Right ventricle myocardium inferior (tissue), 1 donor: ENCODE measurements at places on chromosomes 4 and X. TPM values are rescaled to one million over a fixed set of nuclear protein-coding genes. Genes with fewer than 3 reads are reported as not detected.

GRIA2 gene
- not detected for total RNA-seq

BMPR1B gene
- 1.4 TPM for total RNA-seq

PHEX gene
- 0.08 TPM for total RNA-seq

MAGEA4 gene
- not detected for total RNA-seq

F9 gene
- total RNA-seq, result not detected

TMEM31 gene
- not detected for total RNA-seq

- DNase-seq, result no peak
These were observed 59.6 kb upstream of the CASK start for GRCh38 chrX:41982953-41983352.

GRCh38 chrX:153939573-153939972 lies 4.7 kb upstream of the NAA10 start:
- DNase-seq, result no peak

GRCh38 chrX:24601858-24602257 lies 45.3 kb downstream of the PCYT1B start:
- DNase-seq, result no peak

DNA sequence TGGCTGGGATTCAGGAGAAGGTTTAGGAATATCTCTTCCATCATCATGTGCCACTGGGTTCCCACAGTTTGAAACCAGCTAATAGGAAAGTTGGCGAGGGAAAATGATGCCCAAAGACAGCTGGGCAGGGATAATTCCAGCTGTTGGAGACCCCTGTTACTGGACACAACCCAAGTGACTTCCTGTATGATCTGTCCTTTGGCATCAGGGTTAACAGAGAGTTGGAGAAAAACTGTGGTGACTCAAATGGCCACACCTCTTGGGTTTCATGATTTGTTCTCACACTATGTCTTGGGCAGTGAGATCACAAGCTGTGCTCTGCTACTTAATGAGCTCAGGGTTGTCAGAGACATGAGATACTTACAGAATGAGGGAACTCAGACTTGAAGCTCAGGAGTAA lies 3.8 kb downstream of the FGF16 start:
- DNase-seq, result no peak

DNA sequence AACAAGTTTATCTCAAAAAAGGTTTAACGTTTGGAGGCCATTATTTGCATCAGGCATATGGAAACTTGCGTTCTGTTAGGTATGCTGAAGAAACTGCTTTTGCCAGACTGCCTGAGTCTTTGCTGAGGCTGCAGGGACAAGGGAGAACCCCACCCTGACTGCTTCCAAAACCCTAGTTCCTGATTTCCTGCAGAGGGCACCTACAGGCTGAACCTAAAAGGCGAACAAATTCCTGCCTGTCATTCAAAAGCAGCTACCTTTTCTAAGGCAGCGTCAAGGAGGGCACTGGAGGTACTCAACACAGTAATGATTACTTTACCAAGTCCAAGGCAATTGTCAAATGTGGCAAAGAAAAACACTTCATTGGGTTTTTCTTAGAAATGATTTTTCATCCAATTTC lies 578 bp upstream of the CORIN start:
- DNase-seq, result no peak

- DNase-seq, result no peak
These were observed 440.1 kb downstream of the AFF2 start for GRCh38 chrX:148940411-148940996.

DNA sequence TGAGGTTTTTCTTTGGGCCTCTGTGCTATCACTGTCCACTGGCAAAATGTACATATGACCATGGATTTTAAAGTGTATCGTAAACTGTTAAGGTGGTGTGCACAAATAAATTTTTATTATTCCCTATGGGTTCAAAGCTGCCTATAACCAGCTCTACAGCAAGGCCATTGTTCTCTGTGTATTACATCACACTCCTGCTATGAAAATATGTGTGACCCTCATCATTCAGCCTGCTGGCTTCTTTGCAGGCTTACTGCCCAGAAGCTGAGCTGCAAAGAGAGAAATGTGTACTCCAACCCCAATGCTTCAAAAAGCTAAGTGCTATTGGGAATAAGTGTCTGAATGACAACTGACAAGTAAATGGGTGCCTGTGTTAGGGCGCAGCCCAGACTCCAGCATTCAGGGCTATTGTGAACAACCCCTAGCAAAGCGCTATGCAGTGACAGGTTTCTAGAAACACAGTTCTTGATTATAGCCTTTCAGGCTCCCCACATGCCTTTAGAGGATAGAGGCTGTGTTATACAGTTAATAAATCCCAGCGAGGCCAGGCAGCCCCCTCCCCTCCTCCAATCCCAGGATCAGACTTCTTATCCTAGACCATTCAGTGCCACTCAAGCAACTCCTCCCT lies 220.4 kb upstream of the RADX start:
- DNase-seq, result no peak

DNA sequence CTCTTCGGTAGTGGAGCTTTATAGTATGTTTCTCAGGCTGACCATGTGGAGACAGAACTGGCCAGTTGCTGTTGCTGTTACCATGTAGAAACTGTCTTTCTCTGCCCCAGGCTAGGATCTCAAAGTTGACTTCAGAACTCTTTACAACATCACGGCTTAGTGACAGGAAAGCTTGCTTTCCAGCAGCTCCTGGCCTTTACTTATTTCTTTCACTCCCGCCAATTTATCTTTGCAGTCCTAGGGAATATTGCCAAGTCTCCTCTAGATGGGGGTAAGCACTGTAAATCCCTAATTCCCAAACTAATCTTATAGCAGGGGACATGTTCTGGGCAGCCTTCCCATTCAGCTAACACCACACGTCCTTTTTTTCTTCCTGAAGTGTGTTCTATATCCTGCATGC lies 631.6 kb downstream of the SPRY1 start:
- no peak for DNase-seq

DNA sequence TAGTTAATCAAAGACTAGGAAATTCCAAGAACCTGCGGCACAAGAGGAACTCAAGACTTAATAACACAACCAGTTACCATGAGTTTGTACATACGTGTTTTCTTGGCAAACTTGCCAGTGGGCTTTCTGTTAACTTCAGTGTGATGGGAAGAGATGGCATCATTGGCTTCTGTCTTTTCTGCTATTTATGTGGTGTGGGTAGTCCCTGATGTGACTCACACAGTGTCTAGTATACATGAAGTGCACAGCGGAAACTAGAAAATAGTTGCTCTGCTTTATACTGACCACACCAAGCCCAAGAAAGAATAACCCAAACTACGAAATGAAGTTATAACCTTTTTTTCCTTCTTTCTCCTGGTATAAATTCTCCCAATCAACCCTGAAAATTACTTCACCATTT lies 24.5 kb downstream of the DAPP1 start:
- no peak for DNase-seq

- DNase-seq, result no peak
These were observed 185.8 kb downstream of the TRAM1L1 start for GRCh38 chr4:116899561-116899960.

GRCh38 chr4:54011201-54011600 lies 53.2 kb downstream of the CHIC2 start:
- DNase-seq, result no peak

DNA sequence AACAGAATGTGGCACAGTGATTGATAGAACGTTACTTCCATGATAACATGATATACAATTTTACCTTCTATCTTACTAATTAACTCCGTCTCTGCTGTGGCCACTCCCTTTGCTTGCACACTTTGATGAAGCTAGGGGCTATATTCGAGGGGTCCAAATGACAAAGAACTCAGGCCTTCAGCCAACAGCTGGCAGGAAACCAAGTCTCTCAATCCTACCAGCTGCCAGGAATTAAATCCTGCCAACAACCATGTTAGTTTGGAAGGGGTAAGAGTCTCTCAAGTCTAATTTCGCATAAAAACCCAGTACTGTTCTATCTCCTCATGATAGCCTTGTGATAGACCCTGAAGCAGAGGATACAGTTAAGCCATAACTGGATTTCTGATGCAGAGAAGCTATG lies 1122.9 kb upstream of the PCDH10 start:
- no peak for DNase-seq

DNA sequence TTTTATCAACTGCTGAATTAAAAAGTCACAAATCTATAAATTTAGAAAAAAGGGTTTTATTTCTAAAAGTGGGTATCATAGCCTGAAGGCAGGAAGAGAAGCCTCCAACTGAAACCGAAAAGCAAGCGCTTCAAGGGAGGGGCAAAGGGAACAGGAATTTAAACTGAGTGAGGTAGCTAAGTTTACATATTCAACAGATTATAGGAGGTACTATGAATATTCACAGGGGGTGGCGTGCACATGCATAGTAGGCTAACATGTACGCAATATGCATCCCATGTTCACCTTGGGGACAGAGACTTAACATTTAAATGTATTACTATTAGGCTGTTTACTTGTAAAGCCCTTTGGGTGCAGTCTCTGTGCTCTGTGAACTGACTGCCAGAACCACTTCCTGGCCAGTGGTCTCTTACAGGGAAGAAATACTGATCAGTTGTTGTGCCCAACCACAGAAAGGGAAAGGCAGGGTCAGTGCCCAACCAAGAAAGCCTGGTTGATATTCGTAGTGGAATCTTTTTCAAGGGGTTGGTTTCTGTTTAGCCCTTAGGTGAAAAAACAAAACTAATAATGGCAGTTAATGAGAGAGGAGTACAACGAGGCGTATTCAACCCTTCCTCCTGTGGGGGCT lies 168.7 kb upstream of the GALNTL6 start:
- DNase-seq, result no peak

DNA sequence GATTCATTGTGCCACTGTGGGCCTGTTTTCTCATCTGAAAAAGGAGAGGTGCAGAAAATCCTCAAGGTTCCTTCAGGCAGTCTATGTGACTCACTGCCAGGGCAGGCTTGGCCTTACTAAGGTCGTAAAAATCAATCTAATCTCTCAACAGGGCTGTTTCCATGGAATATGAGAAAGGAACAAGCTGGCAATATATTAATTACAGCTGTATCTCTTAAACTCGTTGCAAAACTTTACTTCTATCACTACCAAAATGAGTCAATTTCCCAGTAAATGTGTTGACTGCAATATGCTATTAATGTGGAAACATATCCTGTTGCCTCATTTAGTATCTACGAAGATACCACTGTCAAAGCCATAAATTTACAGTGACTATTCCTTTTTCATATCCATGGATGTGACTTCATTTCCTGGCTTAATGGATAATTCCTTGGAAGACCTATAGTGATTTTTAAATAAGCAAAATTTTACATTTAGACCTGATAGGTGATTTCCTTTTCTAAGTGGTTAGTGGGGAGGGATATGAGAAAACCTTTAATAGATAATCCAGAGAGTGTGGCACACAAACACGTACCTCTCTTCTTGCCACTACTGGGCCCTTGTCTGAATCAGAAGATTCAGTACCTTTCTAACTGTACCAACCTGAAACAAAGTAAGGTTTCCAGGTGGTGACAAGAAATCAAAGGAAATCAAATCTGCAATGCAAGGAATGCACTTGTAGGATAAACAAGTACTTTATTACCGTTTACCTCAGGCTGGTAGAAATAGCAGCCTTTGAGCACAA lies 127.4 kb upstream of the FTHL17 start:
- no peak for DNase-seq

- no peak for DNase-seq
These were observed 9.0 kb upstream of the KLHL2 start for GRCh38 chr4:165198329-165198728.

DNA sequence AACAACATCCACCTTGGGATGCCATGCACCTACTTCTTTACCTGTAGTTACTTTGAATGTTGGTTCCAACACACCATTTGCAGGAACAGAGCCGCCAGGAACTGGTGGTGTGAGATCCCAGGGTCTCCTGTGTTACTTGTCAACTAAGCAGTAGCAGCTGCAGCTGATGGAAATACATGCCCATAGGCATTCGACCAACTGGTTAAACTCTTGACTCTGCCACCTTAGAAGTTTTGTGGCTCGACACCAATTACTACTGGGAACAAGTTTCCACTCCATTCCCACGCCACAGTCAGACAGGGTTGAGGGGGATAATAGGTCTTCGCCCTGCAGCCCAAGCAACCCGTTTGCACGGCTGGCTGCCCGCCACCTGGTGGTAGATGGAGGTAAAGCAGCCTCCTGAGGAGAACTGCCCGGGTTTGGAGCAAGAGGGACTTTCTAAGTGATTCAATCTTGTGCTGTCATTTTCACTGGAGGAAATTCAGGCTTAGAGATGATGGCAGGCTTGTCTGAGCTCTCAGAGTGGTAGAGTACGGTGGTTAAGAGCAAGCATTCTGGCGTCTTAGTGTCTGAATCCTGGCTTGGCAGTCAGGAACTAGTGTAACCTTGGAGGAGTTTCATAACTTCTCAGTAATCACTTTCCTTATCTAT lies 119.1 kb upstream of the TRIM2 start:
- DNase-seq, result peak; percentile 90

DNA sequence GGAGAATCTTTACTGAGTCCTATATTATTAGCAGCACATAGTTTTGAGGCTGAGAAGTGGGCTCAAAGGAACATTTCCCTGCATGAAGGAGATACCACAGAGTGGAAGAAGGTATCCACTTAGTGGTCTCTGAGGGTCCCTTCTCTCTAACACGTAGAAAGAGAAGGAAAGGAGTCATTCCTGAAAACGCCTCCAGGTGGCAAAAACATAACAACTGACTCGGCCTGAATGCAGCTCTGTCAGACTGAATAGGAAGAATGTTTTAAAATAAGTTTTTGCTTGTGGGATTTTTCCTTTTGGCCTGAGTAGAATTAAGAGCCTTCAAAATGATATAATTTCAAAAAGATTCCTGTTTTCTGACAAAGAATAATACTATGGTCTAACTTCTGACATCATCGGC lies 23.3 kb downstream of the RPGR start:
- DNase-seq, result no peak

- no peak for DNase-seq
These were observed 36.6 kb downstream of the CHST7 start for GRCh38 chrX:46610070-46610658.

DNA sequence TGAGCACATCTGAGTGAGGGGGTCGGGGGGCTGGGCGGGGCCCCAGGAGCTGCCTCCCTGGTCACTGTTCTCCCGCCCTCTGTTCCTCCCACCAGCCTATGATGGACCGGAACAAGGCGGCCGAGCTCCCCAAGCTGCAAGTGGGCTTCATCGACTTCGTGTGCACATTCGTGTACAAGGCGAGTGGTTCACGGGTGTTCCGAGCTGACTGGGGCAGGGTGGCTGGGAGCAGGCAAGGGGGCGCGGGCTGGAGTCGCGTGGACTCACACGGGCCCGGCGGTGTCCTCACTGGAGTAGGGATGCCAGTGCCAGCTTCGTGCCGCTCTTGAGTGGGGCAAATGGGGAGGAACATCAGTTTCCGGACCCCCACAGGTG lies 7.7 kb downstream of the ATP5ME start:
- DNase-seq, result peak; percentile 55

DNA sequence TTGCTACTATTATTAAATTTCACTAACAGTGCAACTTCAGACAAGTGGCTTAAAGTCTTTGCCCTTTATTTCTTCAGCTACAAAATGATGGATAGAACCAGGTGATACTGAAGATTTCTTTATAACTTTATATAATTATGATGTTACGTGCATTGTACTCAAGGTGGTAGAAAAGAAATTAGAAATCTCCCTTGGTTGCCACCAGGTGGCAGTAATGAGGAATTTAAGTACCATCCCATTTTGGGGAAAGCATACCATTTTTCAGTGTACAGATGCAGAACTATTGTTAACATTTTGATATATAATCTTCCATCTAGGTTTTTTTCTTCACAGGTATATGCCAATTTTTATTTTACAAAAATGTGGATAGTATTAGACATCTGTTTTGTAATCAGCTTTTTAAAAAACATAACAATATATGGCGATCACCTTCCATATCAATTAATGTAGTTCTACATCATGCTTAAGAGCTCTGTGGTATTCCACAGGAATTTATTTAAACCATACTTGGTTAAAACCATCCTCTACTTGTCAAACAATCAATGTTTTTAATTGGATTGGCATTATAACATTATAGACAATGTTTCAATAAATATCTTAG lies 37.7 kb upstream of the RAB33B start:
- DNase-seq, result no peak
